ENCODE measurements at places on chromosomes 12 and 14. TPM values are rescaled to one million over a fixed set of nuclear protein-coding genes. Genes with fewer than 3 reads are reported as not detected.

Gene HOXC10
- not detected for total RNA-seq

GRCh38 chr12:18074001-18074400 lies 16.0 kb downstream of the RERGL start:
- no peak for ATAC-seq

Gene STXBP6
- total RNA-seq = not detected

GRCh38 chr12:10088955-10089900 lies 9.6 kb downstream of the CLEC1A start:
- no peak for ATAC-seq

DNA sequence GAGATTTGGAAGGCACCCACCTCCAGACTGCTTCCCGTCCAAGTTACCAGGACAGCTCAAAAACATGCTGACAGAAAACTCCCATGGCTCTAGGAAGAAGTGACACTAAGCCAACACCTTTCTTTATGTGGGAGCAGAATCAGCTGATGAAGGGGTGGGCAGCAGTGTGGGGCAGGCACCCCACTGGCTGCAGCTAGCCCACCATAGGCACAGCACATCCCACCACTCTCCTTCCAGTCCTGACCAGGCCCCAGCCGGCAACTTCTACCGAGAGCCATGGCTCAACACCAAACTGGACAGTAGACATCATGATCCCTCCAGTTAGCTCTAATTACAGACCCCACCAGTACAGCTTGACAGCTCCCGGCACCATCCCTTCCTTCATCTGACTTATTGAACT lies 45.0 kb downstream of the SH2B3 start:
- ATAC-seq = no peak

GRCh38 chr12:13337791-13338190 lies 141.3 kb downstream of the EMP1 start:
- ATAC-seq = no peak
